ENCODE measurements at places on chromosomes 11 and 22. TPM values are rescaled to one million over a fixed set of nuclear protein-coding genes. Genes with fewer than 3 reads are reported as not detected.

The CYP2R1 gene
- total RNA-seq = 18.5 TPM

The KCNK4 gene
- total RNA-seq = not detected

The CD3G gene
- total RNA-seq = not detected

The GRAMD4 gene
- 32.3 TPM for total RNA-seq

The CCDC116 gene
- total RNA-seq = 1.2 TPM

DNA sequence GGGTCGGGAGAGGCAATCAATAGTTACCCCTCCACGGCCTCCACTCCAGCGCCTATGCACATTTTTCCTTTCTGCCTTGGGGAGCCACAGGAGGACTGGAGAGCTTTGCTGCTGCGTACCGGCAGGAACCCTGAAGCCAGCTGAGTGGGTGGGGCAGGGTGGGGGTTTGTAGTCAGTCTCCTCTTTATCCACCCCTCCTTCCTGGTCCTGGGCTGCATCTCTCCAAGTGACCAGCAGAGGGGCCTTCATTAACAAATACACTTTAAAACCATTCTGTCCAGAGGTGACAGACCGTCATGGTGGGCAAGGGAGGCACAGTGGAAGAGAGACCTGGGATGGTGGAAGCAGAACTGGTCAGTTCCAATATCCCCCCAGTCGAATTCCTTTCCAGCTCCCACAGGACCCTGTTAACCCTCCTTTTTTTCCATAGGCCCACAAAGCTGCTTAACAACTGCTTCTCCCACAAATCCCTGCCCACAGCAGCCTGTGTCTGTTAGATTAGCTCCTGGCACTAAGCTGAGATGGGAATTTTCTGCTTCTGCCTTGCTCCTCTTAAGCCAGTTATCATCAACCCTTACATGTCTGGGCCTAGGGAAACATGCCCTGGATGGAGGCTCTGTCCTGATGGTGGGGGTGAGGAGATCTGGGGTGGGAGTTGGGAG, 3.9 kb upstream of the ABCG4 start:
- DNase-seq = peak; percentile 62

- DNase-seq = no peak
Measured at GRCh38 chr22:40782521-40782920, 36.6 kb downstream of the SLC25A17 start.

- DNase-seq = no peak
Measured at GRCh38 chr11:35709376-35709775, 46.8 kb downstream of the TRIM44 start.

DNA sequence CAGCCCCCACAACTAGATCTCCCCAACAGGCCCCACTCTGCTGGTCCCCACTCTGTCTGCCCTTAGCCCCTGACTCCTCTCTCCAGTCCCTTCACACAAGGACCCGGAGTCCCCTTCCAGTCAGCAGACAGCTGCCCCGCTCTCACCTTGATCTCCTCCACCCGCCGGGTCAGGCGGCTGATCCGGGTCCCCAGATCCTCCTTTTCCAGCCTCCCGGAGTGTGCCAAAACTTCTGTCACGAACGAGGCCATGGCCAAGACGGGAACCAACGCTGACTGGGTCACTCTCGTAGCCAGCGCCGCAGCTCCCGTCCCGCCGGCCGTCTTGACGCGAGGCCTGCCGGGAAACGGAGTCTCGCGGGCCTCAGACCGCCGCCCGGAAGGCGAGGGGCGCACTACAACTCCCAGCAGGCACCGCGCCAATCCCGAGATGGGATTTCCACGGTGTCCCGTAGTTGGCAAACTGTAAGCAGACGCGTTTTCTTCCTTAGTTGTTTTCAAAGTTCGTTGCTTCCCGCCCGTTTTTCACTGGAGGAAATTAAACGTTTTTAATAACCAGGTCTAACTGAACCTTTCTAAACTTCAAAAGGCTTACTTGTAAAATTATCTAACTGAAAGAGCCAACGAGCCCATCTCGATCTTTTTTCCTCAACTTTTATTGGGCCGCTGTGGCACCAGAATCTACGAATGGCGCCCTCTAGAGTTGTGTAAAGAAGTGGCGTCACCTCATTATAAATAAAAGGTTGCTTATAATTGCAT, at the start of gene ZW10:
Gene ZW10 (minus strand): TSS at position 277 of the 758 bp plus-strand sequence. CDS start 26 bp downstream, at position 251.
- DNase-seq = peak; percentile 87

- DNase-seq = peak; percentile 17
Measured at GRCh38 chr11:70175236-70175698, 27.8 kb upstream of the FADD start.

DNA sequence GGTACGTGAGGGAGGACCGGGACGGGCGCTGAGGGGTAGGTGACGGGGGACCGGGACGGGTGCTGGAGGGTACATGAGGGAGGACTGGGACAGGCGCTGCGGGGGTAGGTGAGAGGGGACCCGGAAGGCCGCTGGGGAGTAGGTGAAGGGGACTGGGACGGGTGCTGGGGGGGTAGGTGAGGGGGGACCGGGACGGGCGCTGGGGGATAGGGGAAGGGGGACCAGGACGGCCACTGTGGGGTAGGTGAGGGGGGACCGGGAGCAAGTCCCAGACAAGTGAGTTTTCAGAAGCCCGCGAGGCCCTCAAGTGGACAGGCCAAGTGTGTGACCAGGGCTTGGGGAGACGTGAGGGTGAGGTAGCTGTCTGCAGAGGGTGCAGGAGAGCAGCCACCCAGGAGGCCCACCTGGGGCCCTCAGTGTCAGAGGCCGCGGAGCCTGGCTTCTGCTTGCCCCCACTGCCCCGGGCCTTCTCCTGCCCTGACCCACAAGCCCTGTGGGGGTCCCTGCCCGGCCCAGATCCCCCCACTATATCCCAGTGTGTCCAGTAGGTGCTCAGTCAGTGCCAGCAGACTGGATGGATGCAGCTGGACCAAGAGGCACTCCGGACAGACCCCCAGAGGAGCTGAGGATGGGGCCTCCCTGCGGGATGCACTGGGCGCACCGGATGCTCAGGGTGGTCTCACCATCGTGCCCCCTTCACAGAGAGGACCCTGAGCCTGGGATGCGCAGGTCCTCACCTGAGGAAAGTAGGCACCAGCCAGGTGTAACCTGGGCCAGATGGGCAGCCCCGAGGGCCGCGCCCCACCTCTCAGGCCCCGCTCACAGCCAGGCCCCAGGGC, 44.2 kb upstream of the TH start:
- no peak for DNase-seq

DNA sequence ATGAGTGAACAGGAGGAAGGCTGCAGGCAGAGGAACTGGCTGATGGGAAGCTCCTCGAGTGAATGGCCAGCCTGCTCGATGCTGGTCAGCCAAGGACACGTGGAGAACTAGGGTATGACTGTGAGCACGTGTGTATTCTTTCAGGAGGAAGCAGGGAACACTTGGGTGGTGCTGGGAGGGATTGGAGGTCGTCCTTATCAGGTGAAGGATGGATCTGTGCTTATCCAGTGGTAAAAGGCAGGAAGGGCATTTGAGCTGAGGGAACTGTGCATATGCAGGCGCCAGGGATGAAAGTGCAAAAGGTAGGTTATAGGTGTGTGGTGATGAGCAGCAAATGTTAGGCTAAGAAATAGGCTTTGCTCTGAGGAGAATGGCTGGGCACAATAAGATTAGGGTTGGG, 9.7 kb upstream of the SLCO2B1 start:
- DNase-seq = no peak

DNA sequence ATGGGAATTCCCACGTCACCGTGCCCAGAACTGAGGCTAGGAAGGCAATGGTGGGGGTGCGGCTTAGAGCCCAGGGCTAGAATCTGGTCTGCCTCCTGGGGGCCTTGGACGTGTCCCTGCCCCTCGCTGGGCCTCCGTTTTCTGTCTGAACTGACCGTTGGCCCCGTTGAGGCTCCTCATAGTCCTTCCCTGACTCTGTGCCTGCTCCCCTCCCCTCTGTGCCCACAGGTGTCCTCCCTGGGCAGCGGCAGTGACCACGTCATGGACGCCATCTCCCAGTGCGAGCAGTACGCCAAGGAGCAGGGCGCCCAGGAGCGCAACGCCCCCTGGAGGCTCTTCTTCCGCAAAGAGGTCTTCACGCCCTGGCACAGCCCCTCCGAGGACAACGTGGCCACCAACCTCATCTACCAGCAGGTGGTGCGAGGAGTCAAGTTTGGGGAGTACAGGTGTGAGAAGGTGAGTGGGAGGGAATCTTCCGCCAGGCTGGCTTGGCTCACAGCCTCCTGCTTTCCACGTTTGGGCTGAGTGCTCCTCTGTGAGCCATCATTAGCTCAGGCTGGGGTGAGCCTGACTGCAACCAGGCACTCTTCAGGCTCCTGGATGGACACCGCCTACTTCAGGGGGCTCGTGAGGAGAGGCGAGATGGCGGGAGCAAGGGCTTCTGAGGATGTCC, 63.9 kb downstream of the MYO7A start:
- DNase-seq = peak; percentile 68

GRCh38 chr11:124096364-124096763, 18.9 kb upstream of the VWA5A start:
- DNase-seq = no peak
